ENCODE measurements at places on chromosomes 5 and 9. TPM values are rescaled to one million over a fixed set of nuclear protein-coding genes. Genes with fewer than 3 reads are reported as not detected.

Gene RNF224
- not detected for total RNA-seq

Gene CATSPER3
- total RNA-seq: 0.31 TPM

Gene OSTF1
- 15.6 TPM for total RNA-seq

Gene LHX3
- not detected for total RNA-seq

Gene RNF208
- 0.18 TPM for total RNA-seq

Gene IFNK
- not detected for total RNA-seq

Gene SAXO1
- 0.04 TPM for total RNA-seq

Gene FAM78A
- total RNA-seq: 23.0 TPM

Gene CFAP77
- total RNA-seq: not detected

Gene PLAC8L1
- 0.18 TPM for total RNA-seq

Gene KDM3B
- 54.4 TPM for total RNA-seq

Gene PCDHGA2
- total RNA-seq: 1.6 TPM

Gene WNK2
- 7.4 TPM for total RNA-seq

Gene IFNA2
- 0.09 TPM for total RNA-seq

Gene CBY3
- total RNA-seq: not detected

Gene DMRT3
- 0.09 TPM for total RNA-seq

Gene CEP72
- total RNA-seq: 3.0 TPM

Gene MARCOL
- total RNA-seq: not detected

Gene C9orf50
- total RNA-seq: not detected

Gene MED10
- total RNA-seq: 15.6 TPM

Gene FOXD4L4
- 0.04 TPM for total RNA-seq

Gene HRH2
- 0.35 TPM for total RNA-seq

Gene IRX2
- total RNA-seq: 0.18 TPM

Gene PCDHGB6
- 3.0 TPM for total RNA-seq

Gene IL5
- total RNA-seq: not detected

Gene SPINK13
- not detected for total RNA-seq

Gene TMEFF1
- total RNA-seq: 2.7 TPM

Gene PCDHB3
- total RNA-seq: 1.8 TPM

Gene GPR150
- 0.09 TPM for total RNA-seq

Gene SLC1A1
- 0.66 TPM for total RNA-seq

Gene MEIKIN
- not detected for total RNA-seq

Gene IL13
- total RNA-seq: not detected

Gene PCDHA3
- total RNA-seq: 0.18 TPM

Gene FGF1
- 5.5 TPM for total RNA-seq

Gene PRUNE2
- total RNA-seq: 13.2 TPM
